ENCODE measurements at places on chromosomes 6 and 20.
A peak's percentile ranks its signal among the peaks of the same experiment; 100 is the strongest.

- DNase-seq: no peak
Measured at GRCh38 chr20:25126204-25127029, 44.5 kb upstream of the VSX1 start.

GRCh38 chr20:49140411-49140810 is 47.7 kb downstream of the STAU1 start:
- no peak for DNase-seq

GRCh38 chr20:5390720-5391119 is 74.0 kb upstream of the PROKR2 start:
- no peak for DNase-seq

DNA sequence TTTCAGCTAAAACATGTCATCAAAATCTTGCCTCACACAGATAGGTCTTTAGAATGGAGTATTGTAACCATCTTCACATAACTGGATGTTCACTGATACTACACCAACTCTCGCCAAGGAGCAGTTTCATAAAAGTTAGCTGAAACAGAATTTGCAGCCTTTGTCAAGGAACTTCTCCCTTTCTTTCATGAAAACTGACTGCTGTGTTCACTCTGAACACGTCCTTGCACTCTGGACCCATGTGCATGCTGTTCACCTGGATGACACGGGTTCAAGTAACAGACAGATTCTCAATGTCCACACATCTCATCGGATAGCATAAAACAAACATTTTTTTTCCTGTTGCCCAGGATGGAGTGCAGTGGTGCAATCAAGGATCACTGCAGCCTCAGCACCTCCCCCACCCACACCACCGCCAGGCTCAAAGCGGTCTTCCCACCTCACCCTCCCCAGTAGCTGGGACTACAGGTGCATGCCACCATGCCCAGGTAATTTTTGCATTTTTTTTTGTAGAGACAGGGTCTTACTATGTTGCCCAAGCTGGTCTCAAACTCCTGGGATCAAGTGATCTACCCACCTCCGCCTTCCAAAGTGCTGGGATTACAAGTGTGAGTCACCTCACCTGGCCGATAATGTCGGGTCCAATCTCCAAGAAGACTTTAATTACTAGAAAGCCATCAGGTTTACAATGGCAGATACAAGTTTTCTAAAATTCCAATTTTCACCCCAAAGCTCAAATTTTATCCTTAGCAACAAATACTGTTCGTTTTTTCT is 9.4 kb downstream of the DIDO1 start:
- DNase-seq: no peak

DNA sequence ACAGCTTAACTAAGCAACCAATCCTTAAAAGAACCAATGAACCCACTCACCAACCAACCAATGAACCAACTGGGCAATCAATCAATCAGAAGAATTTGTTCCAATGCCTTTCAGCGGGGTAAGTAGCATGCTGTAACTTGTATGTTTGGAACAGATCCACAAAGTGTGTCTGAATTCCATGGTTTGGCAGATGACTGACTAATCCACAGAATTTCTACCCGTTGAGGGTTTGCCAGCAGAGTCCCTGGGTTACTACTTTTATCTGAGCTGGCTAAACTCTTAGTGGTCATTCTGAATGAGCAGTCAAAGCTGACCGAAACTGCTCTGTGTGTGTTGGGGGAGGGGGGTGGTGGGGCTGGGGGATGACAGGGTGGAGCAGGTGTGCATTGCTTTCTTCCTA is 125.0 kb upstream of the JAG1 start:
- peak; percentile 25 for DNase-seq

GRCh38 chr6:35351422-35351821 is 9.1 kb downstream of the PPARD start:
- no peak for DNase-seq

DNA sequence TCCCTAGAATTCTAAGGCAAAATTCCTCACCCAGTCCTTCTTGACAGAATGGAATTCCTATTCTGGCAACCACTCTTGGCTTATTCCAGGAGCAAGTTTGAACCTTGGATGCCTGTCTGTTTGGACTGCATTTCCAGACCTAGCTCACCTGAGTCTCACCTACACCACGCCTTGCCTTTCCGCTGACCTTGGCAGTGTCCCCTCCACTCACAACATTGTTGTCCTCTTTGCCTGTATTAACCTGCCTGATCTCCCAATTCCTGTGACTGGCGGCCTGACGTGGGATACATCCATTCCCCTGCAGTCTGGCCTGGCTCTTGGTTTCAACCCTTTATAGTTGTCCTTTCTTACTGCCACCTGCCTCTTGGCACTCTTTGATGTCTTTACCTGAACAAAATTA is 281.4 kb upstream of the SOX4 start:
- no peak for DNase-seq

- DNase-seq: no peak
Measured at GRCh38 chr6:30750379-30750668, 6.0 kb upstream of the IER3 start.

DNA sequence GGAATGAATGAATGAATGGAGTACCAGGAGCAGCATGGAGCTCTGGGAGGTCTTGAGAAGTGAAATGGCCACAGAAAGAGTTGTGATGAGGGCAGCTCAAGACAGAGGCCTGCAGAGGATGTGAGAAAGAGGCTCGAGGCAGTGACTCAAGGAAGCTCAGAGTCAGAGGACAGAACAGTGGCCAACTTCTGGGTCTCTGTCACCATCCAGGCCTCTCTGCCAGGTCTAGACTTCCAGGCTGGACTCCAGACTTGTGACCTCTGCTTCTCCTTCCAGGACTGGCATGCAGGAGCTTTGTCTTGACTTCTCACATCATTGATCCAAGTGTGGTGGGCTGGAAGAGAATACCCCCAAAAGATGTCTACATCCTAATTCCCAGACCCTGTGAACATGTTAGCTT is 119.8 kb downstream of the TOX2 start:
- no peak for DNase-seq

GRCh38 chr20:752291-752690 is 16.0 kb downstream of the SLC52A3 start:
- DNase-seq: no peak

DNA sequence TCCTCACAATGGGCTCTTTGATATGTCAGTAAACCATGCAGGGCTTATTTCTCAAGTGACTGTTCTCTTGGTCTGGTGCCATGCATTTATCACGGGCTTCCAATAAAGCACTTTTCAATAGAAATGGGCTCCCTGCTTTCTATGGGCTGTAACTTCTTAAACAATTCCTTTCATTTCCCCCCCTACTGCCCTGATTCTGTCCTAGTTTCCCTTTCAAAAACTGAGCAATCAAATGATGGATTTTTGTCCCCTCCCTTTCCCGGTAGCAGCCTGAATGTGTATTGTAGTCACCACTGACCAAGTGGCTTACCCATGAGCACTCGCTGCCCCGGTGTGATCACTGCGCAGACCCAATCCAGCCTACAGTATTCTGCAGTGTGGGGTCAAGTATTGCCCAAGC is 13.9 kb downstream of the RPS10 start:
- no peak for DNase-seq

DNA sequence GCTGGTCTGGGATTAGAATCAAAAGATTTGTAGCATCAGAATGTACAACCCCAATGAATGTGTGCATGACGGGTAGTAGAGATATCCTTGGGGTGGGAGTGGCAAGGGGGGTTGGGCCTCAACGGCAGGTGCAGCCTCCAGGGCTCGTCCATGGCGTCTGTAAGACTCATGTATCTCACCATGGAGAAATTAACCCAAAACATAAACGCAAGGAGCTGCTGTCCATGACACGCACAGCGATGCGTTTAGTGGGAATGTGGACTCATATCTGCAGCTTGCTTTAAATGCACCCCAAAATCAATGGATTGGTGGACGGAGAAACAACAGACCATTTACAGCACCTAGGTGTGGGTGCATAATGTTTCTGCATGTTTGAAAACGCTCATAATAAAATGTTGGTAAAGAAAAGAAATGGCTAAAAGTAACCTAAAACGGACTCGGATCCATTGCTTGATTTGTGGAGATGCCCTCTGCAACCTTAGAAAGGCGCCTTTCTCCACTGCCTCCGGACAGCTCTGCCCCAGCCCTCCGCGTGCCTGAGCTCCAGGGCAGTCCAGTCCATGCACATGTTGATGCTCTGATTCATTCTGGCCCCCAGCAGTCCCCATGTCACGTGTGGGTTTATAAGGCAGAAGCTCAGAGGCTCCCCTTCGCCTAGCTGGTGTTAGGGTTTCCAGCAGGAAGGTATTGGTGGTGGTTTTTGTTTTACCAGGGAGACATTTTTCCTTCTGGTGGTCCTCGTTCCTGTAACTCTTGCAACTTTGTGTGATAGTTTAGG is 24.5 kb downstream of the PYGB start:
- DNase-seq: peak; percentile 25

- DNase-seq: no peak
Measured at GRCh38 chr6:84772428-84773132, 8.2 kb upstream of the TBX18 start.

GRCh38 chr20:52213995-52214394 is 22.4 kb upstream of the ZFP64 start:
- DNase-seq: no peak

DNA sequence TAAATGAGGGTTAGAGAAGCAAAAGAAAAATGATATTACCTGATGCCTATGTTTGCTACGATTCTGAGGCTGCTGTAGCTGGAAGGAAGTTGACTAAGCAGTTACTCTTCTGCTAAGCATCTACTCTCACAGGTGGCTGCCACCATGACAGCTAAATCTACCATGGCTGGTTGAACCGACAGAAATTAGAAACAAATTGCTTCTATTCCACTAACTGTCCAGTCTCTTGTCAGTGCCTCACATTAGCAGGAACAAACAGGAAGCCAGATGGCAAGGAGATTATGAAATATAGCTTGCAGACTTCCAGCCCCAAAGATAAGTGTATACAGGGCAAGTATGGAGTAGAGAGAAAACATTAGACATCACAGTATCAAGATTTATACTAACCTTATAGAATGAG is 59.4 kb upstream of the TMEM200A start:
- no peak for DNase-seq

DNA sequence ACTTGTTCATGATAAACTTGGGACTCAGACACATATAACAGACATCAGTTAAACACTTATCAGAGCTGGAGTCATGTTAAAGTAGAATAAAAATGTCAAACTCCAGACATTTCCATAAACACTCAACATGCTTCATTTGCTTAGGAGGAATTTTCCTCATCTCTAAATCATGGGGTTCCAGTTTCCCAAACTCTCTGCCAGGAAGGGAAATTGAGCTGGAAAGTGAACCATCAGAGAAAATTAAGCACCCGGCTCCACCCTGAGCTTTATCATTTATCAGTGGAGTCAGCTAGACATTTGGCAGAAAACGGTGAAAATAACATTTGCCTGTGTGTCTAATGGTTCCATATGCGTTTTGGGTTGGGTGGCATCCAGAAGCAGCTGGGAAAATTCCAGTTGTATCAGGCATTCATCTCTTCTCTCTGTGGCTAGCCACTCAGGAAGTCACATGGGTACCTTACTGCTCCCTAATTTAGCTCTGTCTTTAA is 25.3 kb upstream of the ZNFX1 start:
- peak; percentile 86 for DNase-seq

DNA sequence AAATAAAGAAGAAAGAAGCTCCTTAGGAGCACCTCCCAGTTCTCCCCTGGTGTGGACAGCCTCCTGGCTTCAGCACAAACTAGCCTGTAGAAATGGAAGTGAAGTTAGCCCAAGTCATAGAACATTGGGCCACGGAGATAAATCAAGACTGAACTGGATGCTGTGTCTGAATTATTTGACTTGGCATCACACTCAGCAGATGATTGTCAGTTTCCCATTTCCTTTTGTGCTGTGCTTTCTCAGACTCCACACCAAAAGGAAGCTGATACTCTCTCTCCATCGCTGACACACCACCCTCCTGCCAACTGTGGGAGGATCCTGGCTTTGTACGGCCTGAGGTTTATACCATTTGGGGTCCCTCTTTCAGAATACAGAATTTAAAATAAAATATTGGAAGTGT is 209.8 kb downstream of the TFAP2A start:
- no peak for DNase-seq

DNA sequence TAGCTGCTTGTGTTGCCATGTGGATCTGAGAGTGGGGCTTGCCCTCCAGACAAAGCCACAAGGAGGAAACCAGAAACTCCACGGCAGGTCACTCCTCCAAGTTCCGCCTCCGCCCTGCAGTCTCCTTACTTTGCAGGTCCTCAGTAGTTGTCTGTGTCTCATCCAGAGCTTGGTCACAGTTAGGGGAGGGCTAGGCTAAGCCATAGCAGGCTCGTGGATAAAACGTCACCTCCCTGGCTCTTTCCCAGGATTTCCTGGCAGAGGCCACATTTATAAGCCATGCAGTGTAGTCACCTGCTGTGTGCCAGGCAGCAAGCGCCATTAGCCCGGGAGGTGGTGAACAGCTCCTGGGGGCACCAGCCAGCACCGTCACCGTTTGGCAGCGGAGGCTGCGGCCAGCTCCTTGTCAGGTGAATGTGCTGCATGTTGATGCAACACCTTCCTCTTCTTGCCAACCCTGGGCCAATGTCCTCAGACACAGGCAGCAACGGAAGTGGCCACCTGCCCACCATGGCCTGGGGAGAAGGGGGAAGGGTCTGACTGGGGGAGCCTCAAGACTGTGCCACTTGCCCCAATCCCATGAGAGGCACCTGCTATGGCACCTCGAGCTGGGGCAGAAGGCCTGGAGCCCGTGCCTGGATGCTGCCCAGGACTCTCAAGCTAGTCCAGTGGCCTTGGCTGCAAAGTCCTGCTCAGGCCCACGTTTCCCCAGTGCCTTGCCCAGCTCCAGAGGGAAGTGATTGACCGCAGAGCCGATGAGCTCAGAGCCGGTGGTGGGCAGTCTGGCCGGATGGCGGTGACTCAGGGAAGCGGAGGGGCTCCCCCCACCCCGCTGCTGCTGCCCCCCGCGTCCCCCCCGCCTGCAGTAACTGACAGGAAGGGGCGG is 39.0 kb upstream of the SLCO4A1 start:
- DNase-seq: peak; percentile 87

DNA sequence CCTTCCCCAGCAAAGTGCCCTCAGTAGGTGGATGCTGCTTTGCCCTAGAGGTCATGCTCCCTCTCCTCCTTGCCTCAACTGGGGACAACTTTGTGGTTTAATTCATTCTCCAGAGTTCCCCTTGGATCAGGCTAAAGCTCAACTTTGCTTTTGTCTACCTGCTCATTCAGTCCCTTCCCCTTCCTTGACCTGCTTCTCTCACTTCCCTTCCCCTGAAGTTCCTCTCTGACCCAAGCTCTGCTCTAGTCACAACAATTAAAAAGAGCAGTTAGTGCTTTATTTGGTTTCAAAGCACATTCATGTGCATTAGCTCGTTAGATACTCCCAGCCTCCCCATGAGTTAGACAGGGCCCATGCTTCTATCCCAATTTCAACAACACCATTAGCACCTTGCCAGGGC is 71.3 kb downstream of the DZANK1 start:
- no peak for DNase-seq

GRCh38 chr20:23334111-23334510 is 16.5 kb upstream of the NXT1 start:
- no peak for DNase-seq

GRCh38 chr6:11277275-11278206 is 45.1 kb upstream of the NEDD9 start:
- DNase-seq: peak; percentile 97

DNA sequence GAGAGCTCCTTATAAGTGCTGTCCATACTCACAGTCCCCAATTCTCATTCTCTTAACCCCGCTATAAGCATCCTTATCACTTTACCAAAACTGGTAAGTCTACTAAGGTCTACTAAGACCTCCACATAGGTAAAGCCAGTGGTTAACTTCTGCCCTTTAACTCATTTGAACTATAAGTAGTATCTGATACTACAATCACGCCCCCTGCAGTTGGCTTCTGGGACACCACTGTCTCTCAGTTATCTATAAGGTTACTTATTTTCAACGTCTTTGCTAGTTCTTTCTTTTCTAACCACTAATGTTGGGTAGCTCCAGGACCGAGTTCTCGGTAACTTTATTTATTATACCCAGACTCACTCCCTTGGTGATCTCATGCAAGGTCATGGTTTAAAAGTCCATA is 142.6 kb downstream of the ARHGAP18 start:
- DNase-seq: peak; percentile 29

Data from EH (cell line).